Esophagus squamous epithelium (tissue), 5 donors: ENCODE measurements at places on chromosomes 7 and 10.

- no peak for DNase-seq
These were observed 201.0 kb upstream of the LYZL2 start for GRCh38 chr10:30830315-30831230.

- DNase-seq, result no peak
These were observed 85.7 kb downstream of the DIP2C start for GRCh38 chr10:603745-604144.

- DNase-seq, result no peak
These were observed 52.7 kb upstream of the BTRC start for GRCh38 chr10:101301111-101301731.

DNA sequence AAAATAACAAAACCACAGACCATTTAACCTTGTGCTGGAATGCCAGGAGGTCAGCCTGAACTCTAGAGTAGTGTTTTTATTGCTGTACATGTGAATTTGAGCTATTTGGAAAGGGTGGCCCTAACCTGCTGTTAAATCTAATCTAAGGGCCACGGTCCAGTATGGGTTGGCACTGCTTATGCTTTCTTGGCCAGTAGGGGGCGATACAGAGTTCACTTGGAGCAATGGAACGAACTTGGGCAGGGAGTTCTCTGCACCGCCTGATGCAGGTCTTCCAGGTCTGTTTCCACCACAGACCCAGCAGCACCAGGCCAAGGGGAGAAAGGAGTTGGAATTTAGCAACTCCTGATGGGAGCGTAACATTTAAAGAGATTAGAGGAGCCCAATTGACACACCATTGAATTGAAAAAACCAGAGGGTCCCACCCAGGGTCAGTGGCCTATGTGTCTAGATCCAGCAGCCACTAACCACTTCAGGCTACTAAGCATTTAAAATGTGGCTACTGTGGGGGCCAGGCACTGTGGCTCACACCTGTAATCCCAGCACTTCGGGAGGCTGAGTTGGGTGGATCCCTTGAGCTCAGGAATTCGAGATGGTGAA lies 75.7 kb upstream of the EFCAB10 start:
- DNase-seq, result no peak

DNA sequence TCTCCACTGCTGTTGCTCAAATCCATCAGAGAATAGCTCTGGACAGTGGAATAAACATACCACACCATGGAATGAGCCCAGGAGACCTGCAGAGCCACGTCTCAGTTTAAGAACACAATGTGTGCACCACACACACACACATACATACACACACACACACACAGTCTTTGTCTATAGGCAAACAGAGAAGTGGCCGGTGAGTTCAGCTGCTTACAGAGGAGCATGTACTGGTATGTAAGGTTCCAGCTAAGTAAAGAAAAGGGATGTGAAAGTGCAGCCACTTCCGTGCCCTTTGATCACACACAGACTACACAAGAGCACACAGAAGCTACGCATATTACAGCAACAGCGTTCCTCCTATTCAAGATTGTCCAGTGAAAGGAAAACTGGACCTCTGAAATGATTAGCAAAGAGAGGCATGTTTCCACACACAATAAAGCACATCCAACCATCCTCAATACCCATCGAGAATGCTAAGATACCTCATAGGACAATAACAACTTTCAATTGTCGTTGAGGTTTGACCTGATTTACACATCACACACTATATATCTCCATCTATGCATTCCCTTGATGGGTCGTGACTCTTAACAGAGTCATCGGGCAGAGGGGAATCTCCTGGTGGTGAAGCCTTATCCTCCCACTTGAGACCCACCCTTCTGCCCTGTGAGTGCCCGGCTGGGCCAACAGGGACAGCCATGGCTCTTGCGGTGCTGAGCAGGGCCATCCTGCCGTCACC lies 23.6 kb downstream of the SLC35B4 start:
- peak; percentile 33 for DNase-seq

GRCh38 chr7:19091550-19092200 lies 25.8 kb downstream of the TWIST1 start:
- DNase-seq, result no peak

GRCh38 chr7:92631850-92632487 lies 41.8 kb upstream of the FAM133B start:
- no peak for DNase-seq

DNA sequence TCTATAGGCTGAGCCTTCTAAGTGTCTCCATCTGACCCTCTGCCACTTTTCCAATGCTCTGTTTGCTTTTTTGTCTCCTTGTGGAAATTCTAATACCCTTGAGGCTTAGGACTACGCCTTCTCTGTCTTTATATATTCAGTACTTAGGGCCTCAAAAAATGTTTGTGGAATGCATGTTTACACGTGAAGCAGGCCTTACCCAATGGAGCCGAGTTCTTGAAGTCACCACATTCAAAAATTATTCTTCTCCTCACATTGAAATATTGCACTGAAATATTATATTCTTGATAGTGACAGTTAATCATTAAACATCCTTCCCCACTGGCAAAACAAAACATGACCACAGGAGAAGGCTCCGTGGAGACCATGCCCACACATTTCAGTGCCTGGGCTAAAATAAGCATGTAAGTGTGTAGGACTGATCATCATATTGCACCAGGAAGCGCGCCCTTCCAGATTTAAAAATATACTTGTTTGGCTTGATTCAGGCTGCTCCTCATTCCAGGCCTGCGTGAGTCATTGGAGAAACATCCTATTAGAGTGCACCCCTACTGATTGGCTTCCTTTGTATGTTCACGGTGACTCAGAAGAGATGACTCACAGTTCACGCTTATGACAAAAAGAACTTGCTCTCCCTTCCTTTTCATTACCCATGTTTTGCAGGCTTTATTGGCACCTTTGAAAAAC lies 307.4 kb upstream of the AOAH start:
- peak; percentile 8 for DNase-seq

DNA sequence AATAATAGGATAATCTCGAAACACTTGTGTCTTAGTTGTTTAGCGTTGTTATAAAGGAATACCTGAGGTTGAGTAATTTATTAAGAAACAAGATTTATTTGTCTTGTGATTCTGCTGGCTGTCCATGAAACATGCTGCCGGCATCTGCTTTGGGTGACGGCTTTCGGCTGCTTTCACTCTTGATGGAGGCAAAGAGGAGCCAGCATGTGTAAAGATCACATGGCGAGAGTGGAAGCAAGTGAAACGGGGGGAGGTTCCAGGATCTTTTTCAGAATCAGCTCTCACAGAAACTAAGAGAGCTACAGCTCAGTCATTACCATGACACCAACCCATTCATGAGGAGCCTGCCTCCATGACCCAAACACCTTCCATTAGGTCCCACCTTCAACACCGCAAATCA lies 402.8 kb downstream of the CDC14C start:
- DNase-seq, result no peak

- DNase-seq, result no peak
These were observed 206.0 kb downstream of the CCDC3 start for GRCh38 chr10:12795315-12796110.

DNA sequence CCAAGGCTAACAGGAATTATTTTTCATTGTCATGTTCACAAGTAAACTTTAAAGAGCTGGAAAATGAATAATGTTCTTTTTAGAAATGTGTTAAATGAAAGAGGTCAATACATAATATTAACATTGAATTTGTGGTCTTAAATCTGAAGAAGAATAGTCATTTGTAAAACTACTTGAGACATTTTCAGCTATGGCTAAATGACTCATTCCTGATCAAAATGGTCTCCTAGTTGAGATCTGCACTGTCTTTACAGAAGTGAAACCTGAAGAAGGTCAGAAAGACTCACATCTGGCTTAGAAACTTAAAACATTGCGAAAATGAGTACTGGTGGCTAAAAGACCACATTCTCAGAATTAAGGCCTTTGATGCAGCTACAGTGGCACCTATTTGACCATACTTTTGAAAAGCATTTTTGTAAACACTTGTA lies 5.9 kb downstream of the PIK3CG start:
- no peak for DNase-seq

GRCh38 chr10:116475866-116476265 lies 48.2 kb downstream of the PNLIPRP3 start:
- no peak for DNase-seq

DNA sequence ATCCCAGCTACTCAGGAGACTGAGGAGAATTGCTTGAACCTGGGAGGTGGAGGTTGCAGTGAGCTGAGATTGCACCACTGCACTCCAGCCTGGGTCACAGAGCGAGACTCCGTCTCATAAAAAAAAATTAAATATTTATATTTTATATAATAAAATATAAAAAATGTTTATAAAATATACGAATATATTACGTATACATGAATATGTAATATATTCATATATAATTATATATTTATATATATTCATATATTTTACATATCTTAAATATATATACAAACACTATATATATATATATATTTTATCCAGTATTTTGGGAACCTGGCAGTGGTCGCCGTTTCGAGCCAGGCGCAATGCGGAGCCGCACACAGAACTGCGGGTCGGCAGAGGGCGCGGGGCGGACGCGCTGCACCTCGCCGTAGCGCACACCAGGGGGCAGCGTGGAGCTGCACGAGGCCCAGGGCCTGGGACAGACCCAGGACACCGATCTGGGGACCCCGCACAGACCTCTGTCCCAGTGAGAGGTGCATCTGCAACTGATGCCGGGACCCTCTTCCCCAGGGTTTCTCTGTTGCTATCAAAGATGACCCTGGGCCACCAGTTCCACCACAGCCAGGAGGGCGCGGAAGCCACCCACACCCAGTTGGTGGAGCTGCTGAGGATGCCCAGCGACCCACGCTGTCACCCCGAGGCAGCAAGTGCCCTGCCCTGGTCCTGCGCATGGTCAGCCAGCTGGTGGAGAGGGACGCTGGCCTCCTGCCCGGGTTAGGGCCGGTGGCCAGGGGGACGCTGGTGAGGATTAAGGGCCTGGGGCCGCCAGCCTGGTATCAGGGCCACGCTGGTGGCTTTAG lies 22.7 kb downstream of the AP5Z1 start:
- DNase-seq, result no peak

GRCh38 chr7:119271147-119271779 lies 1001.7 kb upstream of the KCND2 start:
- DNase-seq, result no peak

GRCh38 chr7:2288503-2288902 lies 25.7 kb downstream of the SNX8 start:
- no peak for DNase-seq

- DNase-seq, result no peak
These were observed 49.6 kb downstream of the BPGM start for GRCh38 chr7:134696261-134696660.

DNA sequence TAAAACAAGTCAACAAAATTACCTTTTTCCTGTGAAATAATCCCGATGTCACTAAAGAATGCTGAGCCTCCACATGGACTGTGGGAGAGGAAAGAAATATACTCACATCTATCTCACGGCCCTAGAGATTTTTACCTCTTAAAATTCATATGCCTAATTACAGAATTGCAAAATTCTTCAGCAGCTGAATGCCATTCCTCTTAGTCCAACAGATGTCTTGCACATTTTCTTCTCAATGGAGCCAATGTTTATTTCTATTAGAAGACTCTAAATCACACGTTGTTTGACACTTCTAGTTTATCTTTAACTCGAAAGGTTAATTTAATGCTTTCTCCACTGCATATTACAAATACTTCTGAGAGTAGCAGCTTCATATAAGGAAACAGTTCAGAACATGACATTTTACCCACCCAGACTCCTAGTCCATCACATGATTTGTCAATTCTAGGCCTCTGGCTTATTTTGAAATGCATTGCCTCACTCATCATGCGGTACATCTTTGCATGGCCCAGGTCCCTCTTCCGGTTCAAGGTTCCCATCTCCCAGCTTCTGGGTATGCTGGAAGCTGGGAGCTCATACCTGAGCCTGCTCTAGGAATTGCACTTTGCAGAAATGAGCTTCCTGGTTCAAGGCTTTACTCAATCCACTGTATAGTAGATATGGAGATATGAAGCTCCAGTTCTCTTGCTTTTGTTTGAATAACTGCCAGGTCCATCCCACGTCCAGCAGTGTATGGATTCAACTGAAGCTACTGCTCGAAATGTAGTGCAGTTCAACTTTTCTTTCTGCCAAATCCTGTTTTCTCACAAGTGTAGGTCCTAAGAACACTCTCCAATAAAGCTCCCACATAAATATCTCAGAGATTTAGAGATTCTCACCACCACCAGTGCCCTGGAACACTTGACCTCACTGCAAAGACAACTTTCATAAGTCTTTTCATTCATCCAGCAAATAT lies 306.2 kb downstream of the GPR37 start:
- DNase-seq, result no peak

GRCh38 chr7:26495569-26495968 lies 203.9 kb downstream of the SNX10 start:
- DNase-seq, result no peak

GRCh38 chr7:4103352-4104091 lies 578.6 kb upstream of the FOXK1 start:
- no peak for DNase-seq

DNA sequence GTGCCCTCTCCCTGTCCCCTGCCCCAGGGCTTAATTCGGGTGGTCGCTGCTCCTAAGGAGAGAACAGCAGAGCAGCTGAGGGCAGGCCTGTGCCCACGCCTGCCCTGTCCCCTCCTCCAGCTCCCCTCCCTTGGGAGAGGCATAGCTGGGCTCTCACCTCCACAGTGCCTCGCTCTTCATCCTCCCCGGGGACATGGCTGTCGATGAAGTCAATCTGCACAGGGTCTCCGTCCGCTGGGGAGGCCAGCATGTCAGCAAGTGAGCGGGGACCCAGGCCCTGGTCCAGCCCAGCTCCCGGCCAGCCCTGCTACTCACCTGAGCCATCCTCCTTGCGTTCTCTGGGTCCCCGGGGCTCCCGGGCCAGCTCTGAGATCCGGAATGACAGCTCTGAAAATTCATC lies 3.8 kb upstream of the SAP25 start:
- no peak for DNase-seq

DNA sequence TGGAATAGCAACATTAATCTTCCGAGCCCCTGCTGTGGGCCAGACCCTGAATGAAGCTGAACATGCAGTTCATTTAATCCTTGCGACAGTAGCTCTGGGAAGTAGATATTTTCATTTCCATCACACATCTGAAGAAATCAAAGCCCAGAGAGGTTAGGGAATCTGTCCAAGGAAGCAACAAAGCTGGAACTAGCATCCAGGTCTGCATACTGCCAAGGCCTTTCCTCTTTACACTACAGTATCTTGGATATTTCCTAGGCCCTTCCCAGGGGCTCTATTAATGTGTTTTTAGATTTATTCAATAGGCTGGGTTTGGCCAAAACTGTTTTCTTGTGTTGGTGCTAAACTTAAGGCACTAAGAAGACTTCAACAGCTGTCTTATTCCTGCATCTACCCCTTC lies 48.1 kb downstream of the FAM13C start:
- no peak for DNase-seq

GRCh38 chr10:85177767-85178166 lies 849.4 kb downstream of the CCSER2 start:
- DNase-seq, result no peak

- DNase-seq, result no peak
These were observed 329.2 kb upstream of the NPVF start for GRCh38 chr7:25557379-25557917.

- DNase-seq, result no peak
These were observed 40.2 kb downstream of the PDSS1 start for GRCh38 chr10:26737730-26738129.

DNA sequence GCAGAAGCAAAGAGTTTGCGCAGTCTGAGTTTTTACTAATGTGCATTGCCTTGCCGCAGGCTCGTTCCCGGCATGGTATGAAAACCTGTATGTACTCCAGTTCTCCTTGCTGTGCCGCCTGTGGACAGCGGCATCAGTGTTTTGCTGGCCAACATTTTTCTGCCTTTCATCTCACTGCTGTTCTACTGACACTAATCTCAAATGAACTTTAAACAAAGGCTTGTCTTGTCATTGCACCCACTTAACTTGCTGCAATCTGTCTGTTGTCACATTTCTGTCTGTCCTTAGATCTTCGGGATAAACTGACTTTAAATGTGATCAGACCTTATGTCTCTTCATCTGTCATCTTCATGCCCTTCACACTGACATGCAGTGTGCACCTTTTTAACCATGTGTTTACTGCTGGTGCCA lies 71.7 kb upstream of the ZNRF2 start:
- no peak for DNase-seq
